ENCODE measurements at places on chromosomes 7 and 10. TPM values are rescaled to one million over a fixed set of nuclear protein-coding genes. Genes with fewer than 3 reads are reported as not detected.

PLA2G12B gene
- polyA plus RNA-seq, result 2.3 TPM

SEMA4G gene
- 1.2 TPM for polyA plus RNA-seq

PAPSS2 gene
- polyA plus RNA-seq, result 62.1 TPM

TEX36 gene
- polyA plus RNA-seq, result not detected

CCDC3 gene
- polyA plus RNA-seq, result 4.1 TPM
